ENCODE measurements at places on chromosomes 4 and X.

DNA sequence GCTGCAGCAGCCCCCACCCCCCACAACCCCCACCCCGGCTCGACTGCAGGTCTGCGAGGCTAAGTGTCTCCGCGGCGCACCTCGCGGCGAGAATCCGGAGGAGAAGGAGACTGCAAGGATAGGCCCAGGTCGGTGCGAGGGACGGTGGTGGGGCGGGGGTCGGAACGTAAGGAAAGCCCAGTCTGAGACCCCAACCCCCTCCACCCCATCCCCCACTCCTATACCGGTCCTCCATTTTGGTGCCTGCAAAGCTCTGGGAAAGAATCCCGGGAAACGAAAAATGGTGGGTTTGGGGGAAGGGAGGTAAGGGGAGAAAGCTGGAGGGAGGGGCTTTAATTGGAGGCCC lies 614 bp downstream of the BEX3 start:
- no peak for DNase-seq

- no peak for DNase-seq
Observed at GRCh38 chr4:72374159-72374558, 194.9 kb downstream of the ADAMTS3 start.

DNA sequence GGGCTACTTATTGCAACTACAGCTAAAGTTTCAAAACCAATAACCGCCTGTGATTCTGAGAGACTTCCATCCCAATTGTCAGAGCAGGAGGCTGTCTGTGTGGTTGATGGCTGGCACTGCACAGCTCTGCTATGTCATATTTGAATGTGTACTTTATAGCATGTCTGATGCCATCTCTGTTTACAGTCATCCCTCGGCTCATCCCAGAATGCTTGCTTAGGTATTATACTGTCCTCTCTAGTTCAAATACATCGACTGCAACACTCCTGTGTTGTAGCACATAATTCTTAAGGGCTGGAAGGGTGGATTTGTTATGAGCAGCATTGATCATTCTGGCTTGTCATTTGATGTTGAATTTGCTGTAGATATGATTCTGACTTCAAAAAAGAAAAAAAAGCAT lies 1617.5 kb upstream of the TENM3 start:
- no peak for DNase-seq

- DNase-seq, result no peak
Observed at GRCh38 chr4:1371176-1372165, 24.5 kb downstream of the UVSSA start.

GRCh38 chrX:43756076-43756475 lies 100.0 kb downstream of the MAOA start:
- no peak for DNase-seq

DNA sequence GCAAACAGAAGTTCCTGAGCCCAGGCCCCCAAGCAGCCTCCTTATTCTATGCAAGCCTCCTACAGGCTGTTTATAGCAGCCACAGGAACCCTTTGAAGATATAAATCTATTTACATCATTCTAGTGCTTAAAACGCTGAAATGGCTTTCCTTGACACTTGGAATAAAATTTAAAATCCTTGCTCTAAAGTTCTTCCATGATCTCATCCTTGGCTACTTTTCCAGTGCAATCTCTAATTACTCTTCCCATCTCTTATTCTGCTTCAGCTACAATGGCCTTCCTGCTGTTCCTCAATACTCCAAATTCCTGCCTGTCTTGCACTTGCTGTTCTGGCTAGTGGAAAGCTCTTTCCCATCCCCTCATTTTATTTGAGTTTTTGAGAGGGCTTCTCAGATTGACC lies 634.2 kb upstream of the NR3C2 start:
- no peak for DNase-seq

DNA sequence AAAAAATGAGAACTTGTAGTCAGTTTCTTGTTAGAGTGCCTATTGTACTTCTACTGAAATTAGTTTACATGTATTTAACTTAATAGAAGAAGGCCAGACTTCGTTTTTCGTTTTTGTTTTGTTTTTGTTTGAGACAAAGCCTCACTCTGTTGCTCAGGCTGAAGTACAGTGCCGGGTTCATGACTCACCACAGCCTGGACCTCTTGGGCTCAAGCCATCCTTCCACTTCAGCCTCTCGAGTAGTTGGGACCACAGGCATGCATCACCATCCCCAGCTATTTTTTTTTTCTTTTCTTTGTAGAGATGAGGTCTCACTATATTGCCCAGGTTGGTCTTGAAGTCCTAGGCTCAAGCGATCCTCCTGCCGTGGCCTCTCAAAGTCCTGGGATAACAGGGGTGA lies 793.9 kb downstream of the ADGRL3 start:
- no peak for DNase-seq

DNA sequence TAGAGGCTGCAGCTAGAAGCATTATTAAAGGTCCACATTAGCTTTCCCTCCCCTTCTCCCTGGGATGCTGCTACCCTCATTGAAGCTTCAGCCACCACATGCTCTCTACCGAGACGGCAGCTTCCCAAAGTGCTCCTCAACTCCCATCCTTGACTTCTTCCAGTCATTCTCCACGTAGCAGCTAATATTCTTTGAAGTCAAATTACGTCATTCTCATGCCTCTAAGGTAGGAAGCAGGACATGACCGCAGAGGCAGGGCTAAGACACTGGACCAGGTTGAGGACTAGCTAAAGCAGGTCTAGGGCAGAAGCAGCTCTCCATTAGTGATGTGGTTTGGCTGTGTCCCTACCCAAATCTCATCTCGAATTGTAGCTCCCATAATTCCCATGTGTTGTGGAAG lies 128.3 kb downstream of the SHOX start:
- DNase-seq, result no peak

GRCh38 chr4:101807351-101807750 lies 16.8 kb downstream of the BANK1 start:
- no peak for DNase-seq

DNA sequence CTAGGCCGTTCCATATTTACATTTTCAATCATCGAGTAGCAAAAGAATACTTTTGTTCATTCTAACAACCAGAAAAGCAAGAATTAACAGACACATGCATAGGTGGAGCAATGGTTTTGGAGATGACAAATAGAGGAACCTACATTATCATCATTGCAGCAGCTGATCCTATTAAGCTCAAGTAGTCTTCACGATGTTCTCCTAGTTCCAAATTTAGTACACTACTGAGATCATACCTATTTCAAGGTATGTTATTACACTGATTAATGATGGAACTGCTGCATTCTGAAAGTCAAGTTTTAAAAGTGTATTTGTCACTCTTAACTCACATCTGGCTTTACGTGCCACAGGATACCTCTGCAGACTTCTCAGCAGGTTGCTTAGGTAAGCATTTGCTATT lies 87.4 kb downstream of the ADGRA3 start:
- DNase-seq, result no peak

DNA sequence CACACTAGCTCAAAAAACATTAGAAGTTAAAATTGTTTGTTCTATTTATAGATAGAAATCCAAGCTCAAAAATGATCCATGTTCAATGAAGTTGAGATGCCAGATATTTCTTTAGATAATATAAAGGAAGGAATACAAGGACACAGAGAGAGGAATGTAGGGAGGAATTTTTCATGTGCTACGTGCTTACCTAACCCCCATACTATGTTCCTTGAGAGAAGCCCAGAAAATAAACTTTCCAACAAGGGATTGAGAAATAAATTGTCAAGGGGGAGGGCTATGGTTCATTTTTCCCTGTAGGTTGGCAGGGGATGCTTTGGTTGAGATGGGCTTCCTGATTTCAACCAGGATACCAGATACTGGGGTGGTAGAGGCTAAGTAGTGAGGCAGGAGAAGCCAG lies 15.6 kb upstream of the ADH5 start:
- DNase-seq, result no peak

GRCh38 chrX:54043541-54044125 lies 640 bp downstream of the PHF8 start:
- no peak for DNase-seq

GRCh38 chrX:127568691-127569090 lies 483.5 kb downstream of the ACTRT1 start:
- DNase-seq, result no peak

DNA sequence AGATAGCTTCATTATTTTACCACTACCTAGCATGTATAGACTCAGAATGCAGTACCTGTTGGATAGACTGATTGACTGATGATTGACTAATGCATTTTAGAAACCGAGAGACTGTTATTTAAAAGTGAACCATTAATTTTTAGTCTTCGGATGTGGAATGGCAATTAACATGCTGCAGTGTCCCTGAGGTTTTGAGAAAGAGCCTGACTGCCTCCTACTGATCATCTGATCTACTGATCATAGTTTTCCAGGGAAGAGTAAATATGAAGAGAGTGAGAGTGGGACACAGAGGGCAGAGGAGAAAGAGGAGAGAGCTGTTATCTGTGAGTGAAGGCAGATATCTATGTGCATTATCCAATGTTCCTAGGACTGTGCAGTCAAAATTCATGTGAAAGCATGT lies 764.7 kb downstream of the TRIML1 start:
- no peak for DNase-seq
